Urinary bladder (tissue), 4 donors: ENCODE measurements at places on chromosomes 1 and 21.

- no peak for DNase-seq
Measured at GRCh38 chr1:15540186-15540585, 13.5 kb downstream of the DNAJC16 start.

DNA sequence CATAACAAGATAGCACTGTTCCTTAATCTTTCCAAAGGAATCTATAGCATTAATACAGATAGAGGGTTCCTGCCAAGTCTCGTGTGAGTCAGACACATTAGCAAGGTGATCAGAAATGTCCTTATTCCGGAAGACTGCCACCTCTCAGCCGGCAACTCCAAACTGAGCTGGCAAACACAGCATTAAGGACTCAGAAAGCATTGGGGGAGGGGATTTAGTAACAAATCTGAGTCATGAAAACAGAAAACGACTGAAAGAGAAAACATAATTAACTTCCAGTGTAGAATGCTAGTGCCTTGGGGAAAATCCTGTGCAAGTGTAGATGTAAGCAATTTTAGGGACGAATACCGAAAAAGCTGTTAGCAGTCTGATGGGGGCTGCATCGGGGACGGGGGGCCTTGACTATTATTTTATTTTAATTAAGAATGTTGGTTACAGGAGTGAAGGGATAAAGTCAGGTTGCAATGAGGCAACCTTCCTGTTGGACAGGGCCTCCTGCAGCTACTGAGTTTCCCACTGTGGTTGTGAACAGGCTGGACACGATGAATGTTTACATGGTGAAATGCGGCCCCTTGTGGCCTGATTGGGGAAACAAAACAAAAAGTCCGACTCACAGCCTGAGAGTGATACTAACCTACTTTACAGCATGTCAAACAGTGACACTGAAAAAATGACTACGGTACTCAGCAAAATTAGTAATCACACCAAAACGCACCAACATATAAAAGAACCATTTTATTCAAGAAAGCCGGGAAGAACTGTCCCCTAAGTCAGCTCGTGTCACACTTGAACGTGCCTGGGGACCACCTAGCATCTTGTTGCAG lies 20.7 kb downstream of the MIS18A start:
- peak; percentile 69 for DNase-seq

DNA sequence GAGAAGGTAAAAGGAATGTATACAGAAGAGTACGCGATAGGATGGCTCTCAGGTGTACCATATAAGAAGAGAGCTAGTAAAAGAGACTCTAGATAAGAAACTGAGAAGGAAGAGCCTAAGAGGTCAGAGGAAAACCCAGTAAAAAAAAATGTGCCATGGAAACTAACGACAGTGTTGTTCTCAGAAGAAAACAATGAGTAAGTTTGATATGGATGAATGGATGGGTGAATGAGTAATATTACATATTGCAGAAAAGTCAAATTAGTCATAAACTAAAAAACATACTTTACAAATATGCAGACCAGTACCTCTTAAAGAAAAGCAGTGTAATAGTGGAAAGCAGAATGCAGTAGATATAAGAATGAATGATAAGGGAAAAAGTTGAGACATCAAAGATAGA lies 316.2 kb downstream of the HMCN1 start:
- DNase-seq, result no peak

- no peak for DNase-seq
Measured at GRCh38 chr21:45997205-45997494, 15.6 kb downstream of the COL6A1 start.

DNA sequence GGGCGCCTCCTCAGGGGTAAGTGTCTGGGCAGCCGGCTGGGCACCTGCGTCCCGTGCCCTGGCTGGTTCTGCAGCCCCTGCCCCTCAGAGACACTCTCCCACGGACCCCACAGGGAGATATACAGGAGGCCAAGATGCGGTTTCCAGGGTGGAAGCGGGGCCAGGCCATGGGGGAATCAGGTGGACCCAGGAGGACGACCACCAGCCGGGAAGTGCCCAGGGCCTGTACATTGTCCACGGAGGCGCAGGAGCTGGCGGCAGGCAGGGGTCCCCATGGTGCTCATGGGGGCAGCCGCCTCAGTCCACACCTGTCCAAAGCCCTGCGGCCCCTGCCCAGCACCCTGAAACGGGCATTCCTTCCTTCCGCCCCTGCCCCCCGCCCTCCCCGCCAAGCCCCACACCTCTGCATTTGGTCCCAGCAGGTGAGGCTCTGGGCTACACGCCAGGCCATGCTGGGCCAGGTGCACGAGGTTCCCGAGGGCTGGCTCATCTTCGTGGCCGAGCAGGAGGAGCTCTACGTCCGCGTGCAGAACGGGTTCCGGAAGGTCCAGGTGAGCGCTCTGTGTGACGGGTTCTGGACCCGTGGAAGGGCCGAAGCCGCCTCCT lies 36.7 kb downstream of the SLC19A1 start:
- no peak for DNase-seq

DNA sequence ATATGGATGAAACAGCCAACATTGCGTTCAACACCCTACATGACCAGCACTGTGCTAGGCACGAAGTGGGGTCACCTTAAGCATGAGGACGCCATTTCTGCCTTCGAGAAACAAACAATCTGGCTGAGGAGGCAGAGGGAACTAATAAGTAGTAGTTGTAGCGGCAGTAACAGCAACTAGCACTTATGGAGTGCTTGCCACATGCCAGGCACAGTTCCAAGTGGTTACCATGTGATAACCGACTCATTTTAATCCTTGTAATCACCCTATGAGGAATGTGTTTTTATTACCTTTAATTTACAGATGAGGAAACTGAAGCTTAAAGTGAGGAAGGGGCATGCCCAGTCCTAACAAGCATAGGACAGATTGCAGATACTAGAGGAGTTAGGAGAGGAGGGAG lies 33.7 kb downstream of the KCND3 start:
- no peak for DNase-seq

GRCh38 chr1:202056644-202057334 lies 46.4 kb downstream of the ELF3 start:
- DNase-seq, result peak; percentile 70

- no peak for DNase-seq
Measured at GRCh38 chr21:46128933-46129571, 26.3 kb downstream of the FTCD start.
